ENCODE measurements at places on chromosomes 12 and 14.

- no peak for DNase-seq
These were observed 29.9 kb upstream of the SLC38A2 start for GRCh38 chr12:46402451-46402850.

GRCh38 chr12:9977916-9978315 lies 6.7 kb downstream of the CLEC12A start:
- no peak for DNase-seq

DNA sequence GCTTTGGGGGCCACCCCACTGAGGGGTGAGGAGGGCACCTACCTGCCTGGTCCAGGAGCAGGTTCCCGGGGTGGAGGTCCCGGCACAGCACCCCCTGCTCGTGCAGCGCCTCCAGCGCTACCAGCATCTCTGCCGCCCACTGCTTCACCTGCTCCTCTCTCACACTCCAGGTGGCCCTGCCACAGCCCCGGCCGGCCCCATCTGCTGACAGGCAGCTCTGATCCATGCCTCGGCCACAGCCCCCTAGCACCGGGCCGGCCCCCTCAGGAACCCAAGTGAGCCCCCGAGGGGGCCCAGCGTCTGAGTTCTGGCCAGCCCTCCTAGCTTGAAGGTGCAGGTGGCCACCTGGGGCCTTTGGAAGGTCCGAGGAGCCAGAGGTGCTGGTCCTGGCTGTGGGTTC lies 13.6 kb downstream of the RPS6KL1 start:
- DNase-seq: no peak

DNA sequence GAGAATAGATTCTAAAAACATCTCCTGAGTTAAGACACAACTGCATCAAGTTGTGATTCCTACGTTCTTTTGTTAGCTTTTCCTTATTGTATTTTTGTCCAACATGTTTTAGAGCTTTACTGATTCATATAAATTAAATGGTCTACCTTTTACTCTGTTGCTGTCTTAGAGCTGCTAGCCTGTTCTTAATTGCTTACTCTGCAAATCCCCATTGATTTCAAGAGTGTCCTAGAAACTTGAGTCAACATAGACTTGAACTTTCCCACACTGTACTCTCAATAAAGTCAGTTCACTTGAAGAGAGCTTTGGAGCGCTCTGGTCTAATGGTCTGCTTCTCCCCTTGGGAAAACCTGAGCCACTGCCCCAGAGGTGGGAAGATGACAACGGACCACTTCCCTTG lies 343.9 kb downstream of the CCER1 start:
- no peak for DNase-seq

DNA sequence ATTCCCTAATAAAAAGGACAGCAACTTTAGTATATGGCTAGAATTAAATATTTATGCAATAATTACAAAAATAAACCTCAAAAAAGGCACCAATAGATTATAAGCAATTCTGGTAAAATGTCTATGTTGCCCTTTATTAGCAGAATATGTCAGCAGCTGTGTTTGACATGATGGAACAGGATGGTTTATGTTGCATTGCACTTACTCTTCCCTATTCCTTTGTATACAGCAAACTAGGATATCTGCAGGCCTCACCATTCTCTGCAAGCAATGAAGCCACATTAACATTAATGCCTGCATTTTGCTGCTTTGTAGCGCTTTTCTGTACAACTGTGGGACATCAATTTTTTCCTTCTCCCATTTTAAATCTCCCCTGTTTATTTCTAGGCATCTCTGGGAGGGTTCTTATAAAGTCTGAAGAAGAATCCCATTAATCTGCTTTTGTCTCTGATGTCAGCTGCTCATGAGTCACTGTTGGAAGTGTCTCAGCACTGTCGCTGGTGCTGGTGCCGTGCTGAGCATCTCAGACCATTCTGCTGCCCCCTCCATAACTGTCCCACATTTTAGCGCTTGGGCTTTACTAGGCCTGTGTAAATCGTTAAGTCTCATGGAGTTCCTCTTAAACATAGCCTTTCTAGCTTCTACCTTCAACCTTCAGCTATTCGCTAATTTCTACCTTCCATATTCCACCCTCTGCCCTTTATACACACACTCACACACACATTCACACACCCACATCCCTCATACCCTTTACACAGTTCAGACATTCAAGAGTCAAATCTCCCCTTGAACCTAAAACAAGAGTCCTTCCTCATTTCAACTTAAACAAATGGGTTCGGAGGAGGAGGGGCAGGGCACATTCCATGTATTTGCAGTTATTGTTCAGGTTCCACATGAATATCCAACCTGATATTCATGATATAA lies 64.4 kb upstream of the TRHDE start:
- no peak for DNase-seq

- no peak for DNase-seq
These were observed 172.5 kb upstream of the FOXN3 start for GRCh38 chr14:89589400-89590118.

DNA sequence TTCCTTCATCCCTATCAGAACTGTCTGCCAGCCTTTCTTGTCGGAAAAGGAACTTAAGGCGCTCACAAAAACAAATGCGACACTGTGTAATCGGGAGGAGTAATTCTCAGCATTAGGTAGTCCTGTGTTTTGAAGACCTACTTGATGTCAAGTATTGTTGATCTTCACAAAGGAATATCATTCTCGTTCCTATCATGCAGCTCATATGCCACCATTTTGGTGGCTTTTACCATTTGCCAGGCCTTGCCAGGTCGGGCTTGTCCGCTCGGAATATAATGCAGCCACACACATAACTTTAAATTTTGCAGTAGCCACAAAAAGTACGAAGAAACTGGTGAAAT lies 903 bp upstream of the PPP4R3A start:
- no peak for DNase-seq

GRCh38 chr14:89139404-89140247 lies 277.4 kb downstream of the FOXN3 start:
- DNase-seq: no peak

GRCh38 chr12:104177663-104178501 lies 37.7 kb upstream of the TXNRD1 start:
- DNase-seq: no peak

DNA sequence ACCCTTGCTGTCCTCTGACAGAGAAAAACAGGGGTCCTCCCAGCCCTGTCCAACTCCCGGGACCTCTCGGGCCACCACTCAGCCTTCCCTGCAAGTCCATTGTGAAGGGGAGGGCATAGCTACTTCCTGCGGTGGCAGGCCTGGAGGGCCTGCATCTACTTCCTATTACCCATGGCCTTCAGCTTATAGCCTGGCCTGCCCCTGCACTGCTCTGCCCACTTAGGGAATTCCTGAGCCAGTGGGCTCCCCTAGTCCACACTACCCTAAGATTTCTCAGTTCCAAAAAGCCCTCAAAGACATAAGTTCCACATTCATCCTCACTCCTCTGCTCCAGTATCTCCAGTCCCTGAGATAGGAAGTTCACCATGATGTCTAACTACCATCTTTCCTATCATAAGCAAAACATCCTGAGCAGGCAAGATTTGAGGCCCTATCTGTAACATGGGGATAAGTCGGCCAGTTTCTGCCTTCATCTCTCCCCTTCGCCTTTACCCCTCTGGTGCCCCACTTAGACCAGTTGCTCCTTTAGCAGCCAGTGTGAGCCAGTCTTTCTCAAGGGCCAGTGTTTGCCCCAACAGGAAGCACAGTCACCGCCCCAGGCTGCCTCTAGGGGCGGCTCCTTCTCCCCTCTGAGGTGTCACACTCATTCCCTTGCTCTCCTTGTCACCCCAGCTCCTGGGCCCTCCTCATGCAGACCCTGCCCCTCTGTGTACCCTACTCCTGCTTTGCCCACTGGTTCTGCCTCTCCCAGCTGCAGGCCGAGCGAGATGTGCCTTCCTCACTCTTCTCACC lies 10.9 kb downstream of the HDAC7 start:
- no peak for DNase-seq

DNA sequence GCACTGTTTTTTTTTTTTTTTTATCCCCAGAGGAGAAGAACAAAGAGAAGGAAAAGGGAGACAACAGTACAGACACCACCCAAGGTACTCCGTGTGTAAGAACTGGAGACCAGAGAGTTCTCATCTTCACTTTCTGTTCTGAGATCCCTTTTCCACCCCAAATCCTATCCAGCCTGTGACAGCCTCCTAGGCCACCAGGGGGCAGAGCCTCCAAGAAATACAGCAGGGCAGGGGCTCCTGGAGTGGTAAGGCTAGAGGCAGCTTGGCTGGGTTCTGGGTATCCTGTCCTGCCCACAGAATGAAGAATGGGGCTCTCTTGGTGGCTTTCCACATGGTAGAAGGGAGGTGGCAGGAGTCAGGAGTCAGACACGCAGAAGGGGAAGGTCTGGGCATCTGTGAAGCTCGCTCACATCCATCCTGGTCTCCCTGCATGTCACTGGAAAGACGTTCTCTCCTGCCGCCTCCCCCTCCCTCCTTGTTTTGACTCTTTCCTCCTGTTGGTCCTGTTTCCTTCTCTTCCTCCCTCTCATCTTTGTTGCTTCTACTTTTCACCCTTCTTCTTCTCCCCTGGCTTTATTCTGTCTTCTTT lies 12.0 kb downstream of the CLSTN3 start:
- no peak for DNase-seq

- DNase-seq: no peak
These were observed 38.1 kb downstream of the SYNE3 start for GRCh38 chr14:95478309-95478708.

DNA sequence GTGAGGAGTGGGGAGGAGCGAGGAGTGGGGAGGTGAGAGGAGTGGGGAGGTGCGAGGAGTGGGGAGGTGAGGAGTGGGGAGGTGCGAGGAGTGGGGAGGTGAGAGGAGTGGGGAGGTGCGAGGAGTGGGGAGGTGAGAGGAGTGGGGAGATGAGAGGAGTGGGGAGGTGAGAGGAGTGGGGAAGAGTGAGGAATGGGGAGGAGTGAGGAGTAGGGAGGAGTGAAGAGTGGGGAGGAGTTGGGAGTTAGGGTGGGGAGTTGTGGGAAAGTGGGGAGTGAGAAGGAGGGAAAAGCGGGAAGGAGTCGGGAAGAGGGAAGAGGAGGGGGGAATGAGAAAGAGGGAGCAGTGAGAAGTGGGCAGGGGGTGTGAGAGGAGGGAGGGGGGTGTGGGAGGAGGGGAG lies 86.1 kb downstream of the B4GALNT3 start:
- no peak for DNase-seq

DNA sequence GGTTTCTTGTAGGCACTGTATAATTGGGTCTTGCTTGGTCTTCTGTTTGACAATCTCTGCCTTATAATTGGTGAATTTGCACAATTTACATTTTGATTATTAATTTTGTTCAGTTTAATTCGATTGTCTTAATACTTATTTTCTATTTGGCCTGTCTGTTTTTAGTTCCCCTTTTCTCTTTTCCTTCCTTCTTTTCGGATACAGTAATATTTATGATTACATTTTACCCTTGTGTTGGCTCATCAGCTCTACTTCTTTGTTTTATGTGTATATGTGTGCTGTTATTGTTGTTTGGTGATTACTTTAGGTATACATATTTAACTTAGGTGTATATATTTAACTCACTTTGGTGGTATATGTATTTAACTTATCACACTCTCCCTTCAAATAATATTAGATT lies 12.8 kb upstream of the BEGAIN start:
- no peak for DNase-seq

GRCh38 chr14:68211421-68211820 lies 391.8 kb downstream of the RAD51B start:
- no peak for DNase-seq

DNA sequence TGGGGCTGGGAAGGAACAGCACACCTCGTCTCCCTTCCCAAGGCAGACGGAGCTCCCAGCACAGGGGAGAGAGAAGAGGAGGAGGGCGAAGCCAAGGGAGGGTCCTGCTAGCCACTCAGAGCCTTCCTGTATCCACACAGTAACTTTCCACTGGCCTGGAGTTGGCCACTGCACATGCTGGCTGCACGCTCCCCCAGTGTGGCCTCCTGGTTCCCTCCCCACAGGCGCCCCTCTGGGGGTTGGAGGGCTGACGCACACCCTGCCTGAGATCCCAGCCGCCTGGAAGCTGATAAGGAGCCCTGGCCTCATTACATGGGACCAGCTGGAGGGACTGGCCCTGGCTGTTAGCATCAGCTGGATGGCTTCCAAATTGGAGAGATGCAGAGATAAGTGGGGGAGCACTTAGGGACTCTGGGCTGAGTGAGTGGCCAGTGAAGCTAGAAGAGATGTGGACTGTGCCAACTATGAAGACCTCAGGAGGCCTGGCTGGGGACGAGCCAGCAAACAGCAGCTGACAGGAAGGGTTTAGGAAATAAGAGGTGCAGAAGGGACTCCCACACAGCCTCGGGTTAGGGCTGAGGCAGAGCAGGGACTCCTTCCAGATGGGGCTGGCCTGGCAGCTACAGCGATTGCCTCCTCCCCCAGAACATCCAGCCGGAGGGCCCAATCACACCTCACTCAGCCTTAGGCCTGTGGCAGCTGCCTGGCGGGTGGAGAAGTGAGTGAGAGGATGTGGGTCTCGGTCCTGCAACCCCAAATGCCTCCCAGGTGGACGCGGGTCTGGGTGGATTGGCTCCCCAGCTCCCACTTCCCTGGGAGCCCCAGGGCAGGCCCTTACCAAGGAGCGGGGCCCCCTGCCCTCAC lies 26.3 kb upstream of the BCDIN3D start:
- DNase-seq: peak; percentile 78

GRCh38 chr14:49297102-49297501 lies 289.1 kb downstream of the RPS29 start:
- DNase-seq: no peak

GRCh38 chr12:32756476-32757066 lies 874 bp upstream of the YARS2 start:
- DNase-seq: no peak

- DNase-seq: no peak
These were observed 84.4 kb upstream of the ETV6 start for GRCh38 chr12:11564984-11565651.

GRCh38 chr14:85125291-85125670 lies 404.7 kb upstream of the FLRT2 start:
- no peak for DNase-seq

GRCh38 chr12:132085291-132085635 lies 58.9 kb downstream of the DDX51 start:
- no peak for DNase-seq
